MCF 10A (cell line): ENCODE measurements at places on chromosomes 7 and 10.

DNA sequence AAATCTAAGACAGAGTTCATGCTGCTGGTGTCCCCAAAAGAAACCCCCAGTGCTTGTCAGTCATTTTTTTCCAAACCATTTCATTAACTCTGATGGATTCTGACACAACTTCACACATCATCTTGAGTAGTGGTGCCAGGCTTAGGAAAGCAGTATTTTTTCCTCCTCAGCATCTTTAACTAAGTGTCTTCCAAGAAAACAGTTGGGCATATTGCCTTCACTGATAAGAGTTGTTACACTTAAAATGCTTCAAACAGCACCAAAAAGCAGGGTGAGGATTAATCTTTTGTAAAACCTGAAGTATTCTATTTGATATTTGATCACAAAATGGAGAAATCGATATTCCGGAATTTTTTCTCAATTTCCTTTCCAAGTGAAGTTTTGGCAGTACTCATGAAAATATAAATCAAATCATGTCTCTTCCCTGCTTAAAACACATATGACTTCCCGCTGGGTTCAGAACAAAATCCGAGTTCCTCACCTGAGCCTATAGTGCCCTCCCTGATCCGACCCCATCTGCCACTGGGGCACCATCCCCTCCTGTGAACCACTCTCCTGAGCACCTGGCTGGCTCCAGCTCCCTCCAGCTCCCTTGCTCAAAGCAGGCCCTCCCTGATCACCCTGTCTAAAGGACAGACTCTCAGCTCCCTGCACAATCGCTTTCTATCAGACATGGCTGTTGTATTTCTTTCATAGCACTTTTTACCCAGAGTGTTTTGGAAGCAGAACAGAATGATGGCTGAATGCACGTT lies 61.6 kb downstream of the CYTH3 start:
- no peak overlapping the region for H3K27ac ChIP-seq
- H3K27me3 ChIP-seq: no peaks in the 10 kb centered on the region
- H3K4me1 ChIP-seq: no peaks in the 10 kb centered on the region

- H3K4me1 ChIP-seq: peaks cover 7% of the 10 kb centered on the region
- H3K36me3 ChIP-seq: peaks cover 6% of the 10 kb centered on the region
- H3K4me3 ChIP-seq: no peak overlapping the region
Observed at GRCh38 chr10:576130-576465, 113.4 kb downstream of the DIP2C start.

DNA sequence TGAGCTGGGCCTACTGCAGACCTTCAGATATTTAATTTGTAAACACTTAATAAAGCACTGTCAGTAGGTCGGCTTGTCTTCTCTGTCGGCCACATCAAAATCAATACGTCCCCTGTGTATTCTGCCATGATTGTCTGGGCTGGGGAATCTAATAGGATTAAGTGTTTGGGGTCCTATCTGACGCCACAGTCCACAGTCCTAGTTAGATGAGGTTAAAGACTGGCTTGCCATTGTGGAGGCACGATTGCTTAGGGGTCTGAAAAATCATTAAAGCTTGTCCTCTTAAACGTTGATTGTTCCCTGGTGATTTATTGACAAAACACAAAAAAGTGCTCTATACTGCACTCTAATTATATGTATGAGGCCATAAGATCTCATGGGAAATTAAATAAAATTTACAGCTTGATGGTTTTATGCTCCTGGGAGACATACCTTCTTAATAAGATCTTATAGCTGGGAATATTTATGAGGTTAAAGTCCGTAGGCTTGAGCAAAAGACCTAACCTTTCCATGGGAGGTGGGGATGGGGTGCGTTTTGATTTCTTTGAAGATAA lies 650.3 kb upstream of the GALNT17 start:
- no peak overlapping the region for H3K4me3 ChIP-seq
- H3K27me3 ChIP-seq: no peaks in the 10 kb centered on the region
- no peaks in the 10 kb centered on the region for H3K4me1 ChIP-seq
- peaks cover 6% of the 10 kb centered on the region for H3K36me3 ChIP-seq

- H3K36me3 ChIP-seq: no peaks in the 10 kb centered on the region
- no peaks in the 10 kb centered on the region for H3K27me3 ChIP-seq
Observed at GRCh38 chr7:130419658-130420057, 21.2 kb downstream of the CEP41 start.

DNA sequence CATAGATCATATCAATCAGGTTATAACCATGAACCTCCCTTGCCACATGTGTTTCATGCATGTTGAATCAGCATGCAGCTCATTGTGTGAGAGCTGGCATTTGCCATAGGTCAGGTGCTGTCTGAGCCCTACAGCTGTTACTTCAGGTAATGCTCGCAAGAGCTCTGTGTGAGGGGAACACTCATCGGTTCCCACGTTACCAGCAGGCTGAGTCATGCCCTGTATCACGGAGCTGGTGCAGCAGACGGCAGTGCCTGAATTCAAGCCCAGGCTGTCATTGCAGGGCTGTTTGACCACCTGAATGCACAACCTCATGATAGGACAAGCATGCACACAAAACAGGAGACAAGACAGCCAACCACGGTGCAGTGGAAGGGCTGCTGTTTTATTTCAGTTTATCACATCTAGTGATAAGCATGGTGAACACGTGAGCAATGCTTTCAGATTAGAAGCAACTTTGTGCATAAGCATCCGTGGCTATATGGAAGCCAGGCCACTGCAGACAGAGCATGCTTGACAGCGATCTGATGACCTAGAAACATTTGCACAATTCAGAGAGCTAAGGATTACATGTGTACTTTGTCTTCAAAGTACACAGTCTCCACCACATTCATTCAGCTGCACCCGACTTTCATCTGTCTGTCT lies 56.4 kb upstream of the PFKP start:
- H3K27me3 ChIP-seq: peaks cover 100% of the 10 kb centered on the region
- DNase-seq: peak; percentile 26
- no peaks in the 10 kb centered on the region for H3K4me1 ChIP-seq
- no peaks in the 10 kb centered on the region for H3K36me3 ChIP-seq
- H3K4me3 ChIP-seq: no peak overlapping the region
- no peak overlapping the region for H3K27ac ChIP-seq

GRCh38 chr10:116697816-116698215 lies 44.5 kb downstream of the HSPA12A start:
- H3K27me3 ChIP-seq: no peaks in the 10 kb centered on the region
- H3K27ac ChIP-seq: no peak overlapping the region
- peaks cover 15% of the 10 kb centered on the region for H3K36me3 ChIP-seq

- no peaks in the 10 kb centered on the region for H3K36me3 ChIP-seq
- H3K4me3 ChIP-seq: no peak overlapping the region
- peaks cover 35% of the 10 kb centered on the region for H3K27me3 ChIP-seq
- H3K27ac ChIP-seq: no peak overlapping the region
- DNase-seq: peak; percentile 80
Observed at GRCh38 chr10:43679509-43679908, 30.8 kb upstream of the ZNF32 start.

DNA sequence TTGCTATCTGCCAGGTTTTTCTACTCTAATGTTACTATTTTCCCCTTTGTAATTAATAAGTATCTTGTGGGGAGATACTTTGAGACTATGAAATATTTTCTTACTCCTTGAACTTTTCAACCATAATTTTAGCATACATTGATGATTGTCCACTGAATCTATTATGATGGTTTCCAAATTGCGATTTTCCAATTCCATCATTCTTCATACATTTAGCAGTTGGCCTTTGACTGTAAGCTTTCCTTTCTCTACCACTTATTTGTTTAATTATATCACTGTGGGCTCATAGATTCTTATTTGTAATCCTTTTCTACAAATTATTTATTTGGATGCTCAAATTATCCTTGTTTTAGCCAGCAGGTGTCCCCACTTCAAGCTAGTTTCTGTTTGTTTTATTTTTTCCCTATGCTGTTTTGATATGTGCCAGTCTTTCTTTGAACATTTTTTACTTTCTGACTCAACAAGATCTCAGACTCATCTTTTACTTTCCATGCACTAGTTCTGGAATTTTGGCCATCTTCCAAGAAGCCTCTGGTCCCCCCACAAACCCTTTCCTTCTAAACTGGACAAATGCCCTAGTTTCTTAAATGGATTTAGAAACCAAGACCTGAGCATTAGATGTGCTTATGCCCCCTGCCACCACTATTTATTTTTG lies 11.4 kb upstream of the MRPS16 start:
- H3K4me3 ChIP-seq: no peak overlapping the region
- peaks cover 16% of the 10 kb centered on the region for H3K4me1 ChIP-seq
- peak; percentile 38 for DNase-seq
- no peaks in the 10 kb centered on the region for H3K36me3 ChIP-seq

DNA sequence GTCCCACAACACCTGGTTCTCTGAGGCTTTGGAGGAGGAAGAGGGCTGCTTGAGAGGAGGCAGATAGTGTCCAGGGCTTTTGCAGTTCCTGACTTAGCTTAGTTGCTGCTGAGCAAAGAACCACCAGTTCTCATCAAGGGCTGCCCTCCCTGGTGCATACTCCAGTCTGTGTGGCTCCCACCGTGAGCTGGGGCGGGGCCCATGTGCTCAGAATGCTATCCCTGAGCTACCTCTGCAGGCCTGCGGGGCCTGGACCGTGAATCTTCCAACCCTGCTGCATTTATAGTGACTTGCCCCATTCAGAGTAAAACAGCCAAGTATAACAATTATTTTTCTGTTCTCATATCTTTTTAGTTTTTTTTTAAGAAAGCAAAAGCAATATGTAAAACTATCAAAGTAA lies 49.2 kb downstream of the TACR2 start:
- H3K4me1 ChIP-seq: peaks cover 23% of the 10 kb centered on the region
- peaks cover 83% of the 10 kb centered on the region for H3K36me3 ChIP-seq
- H3K27me3 ChIP-seq: no peaks in the 10 kb centered on the region
- DNase-seq: no peak
- no peak overlapping the region for H3K27ac ChIP-seq

GRCh38 chr7:51607447-51607846 lies 290.8 kb upstream of the COBL start:
- DNase-seq: no peak
- no peaks in the 10 kb centered on the region for H3K36me3 ChIP-seq
- H3K4me3 ChIP-seq: no peak overlapping the region
- no peak overlapping the region for H3K27ac ChIP-seq

- no peaks in the 10 kb centered on the region for H3K36me3 ChIP-seq
- no peaks in the 10 kb centered on the region for H3K27me3 ChIP-seq
- no peak for DNase-seq
Observed at GRCh38 chr7:71793251-71793650, 618.9 kb downstream of the CALN1 start.

- no peak for DNase-seq
- H3K36me3 ChIP-seq: peaks cover 4% of the 10 kb centered on the region
- no peak overlapping the region for H3K4me3 ChIP-seq
- H3K4me1 ChIP-seq: no peaks in the 10 kb centered on the region
- no peaks in the 10 kb centered on the region for H3K27me3 ChIP-seq
Observed at GRCh38 chr7:1062296-1063294, 18.2 kb downstream of the GPR146 start.

- H3K36me3 ChIP-seq: peaks cover 7% of the 10 kb centered on the region
- H3K27me3 ChIP-seq: no peaks in the 10 kb centered on the region
- peak overlapping the region; percentile 89 for H3K27ac ChIP-seq
Observed at GRCh38 chr10:65571011-65571570, 1354.7 kb upstream of the LRRTM3 start.

GRCh38 chr7:19113855-19114550 lies 3.4 kb downstream of the TWIST1 start:
- H3K36me3 ChIP-seq: peaks cover 45% of the 10 kb centered on the region
- H3K4me1 ChIP-seq: peaks cover 6% of the 10 kb centered on the region
- peak overlapping the region; percentile 97 for H3K4me3 ChIP-seq
- H3K27me3 ChIP-seq: no peaks in the 10 kb centered on the region
- peak overlapping the region; percentile 78 for H3K27ac ChIP-seq
- peak; percentile 29 for DNase-seq

- peak; percentile 56 for DNase-seq
- peaks cover 54% of the 10 kb centered on the region for H3K36me3 ChIP-seq
- H3K4me1 ChIP-seq: peaks cover 24% of the 10 kb centered on the region
- H3K4me3 ChIP-seq: peak overlapping the region; percentile 79
- peak overlapping the region; percentile 92 for H3K27ac ChIP-seq
Observed at GRCh38 chr10:75211007-75211691, 553 bp downstream of the VDAC2 start.

DNA sequence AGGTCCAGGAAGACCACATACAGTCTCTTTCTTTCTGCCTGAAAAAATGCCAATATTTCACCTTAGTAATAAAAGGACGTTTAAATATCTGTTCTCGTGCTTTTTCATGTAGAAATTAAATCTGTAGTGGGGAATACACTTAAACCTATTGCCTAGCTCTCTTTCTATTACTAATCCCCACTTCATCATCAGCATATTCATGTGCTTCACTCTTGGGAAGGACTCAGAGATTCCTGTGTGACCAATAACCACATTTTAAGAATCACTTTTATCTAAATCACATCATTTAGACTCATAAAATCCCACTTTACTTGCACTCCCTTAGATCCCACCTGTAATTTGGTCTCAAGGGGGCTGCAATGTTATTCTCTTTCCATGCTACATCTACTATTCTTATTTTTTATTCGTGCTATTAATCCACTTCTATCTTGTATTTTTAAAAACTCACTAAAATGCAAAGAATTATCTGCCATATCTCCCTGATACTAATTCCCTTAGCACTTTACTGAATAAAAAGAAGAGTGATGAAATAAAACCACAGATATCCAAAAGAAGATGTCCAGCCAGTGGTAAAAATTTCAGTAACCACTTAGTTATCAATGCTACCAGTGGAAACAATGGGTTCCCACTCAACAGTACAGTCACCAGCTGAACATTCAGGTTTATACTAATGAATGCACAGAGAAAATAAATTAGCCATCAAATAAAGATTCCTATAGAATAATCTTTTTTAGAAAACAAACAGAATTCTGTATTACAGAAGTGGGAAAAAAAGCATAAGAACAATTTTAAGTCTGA lies 102.1 kb downstream of the PPP1R17 start:
- no peak overlapping the region for H3K27ac ChIP-seq
- H3K4me1 ChIP-seq: no peaks in the 10 kb centered on the region
- H3K36me3 ChIP-seq: no peaks in the 10 kb centered on the region
- no peak for DNase-seq

GRCh38 chr7:85510287-85510686 lies 323.4 kb upstream of the SEMA3D start:
- H3K36me3 ChIP-seq: no peaks in the 10 kb centered on the region
- no peak overlapping the region for H3K4me3 ChIP-seq
- H3K4me1 ChIP-seq: no peaks in the 10 kb centered on the region
- no peak for DNase-seq

GRCh38 chr10:35339942-35340341 lies 3.6 kb downstream of the CCNY start:
- H3K4me3 ChIP-seq: no peak overlapping the region
- H3K36me3 ChIP-seq: peaks cover 7% of the 10 kb centered on the region
- no peaks in the 10 kb centered on the region for H3K27me3 ChIP-seq
- H3K4me1 ChIP-seq: peaks cover 36% of the 10 kb centered on the region
- DNase-seq: peak; percentile 34

- H3K36me3 ChIP-seq: no peaks in the 10 kb centered on the region
- H3K4me1 ChIP-seq: peaks cover 8% of the 10 kb centered on the region
- H3K27me3 ChIP-seq: no peaks in the 10 kb centered on the region
- no peak overlapping the region for H3K4me3 ChIP-seq
- H3K27ac ChIP-seq: no peak overlapping the region
Observed at GRCh38 chr10:77479586-77479985, 158.0 kb downstream of the KCNMA1 start.

GRCh38 chr10:95547197-95547596 lies 14.0 kb downstream of the SORBS1 start:
- H3K27me3 ChIP-seq: no peaks in the 10 kb centered on the region
- no peaks in the 10 kb centered on the region for H3K36me3 ChIP-seq
- H3K27ac ChIP-seq: no peak overlapping the region
- no peaks in the 10 kb centered on the region for H3K4me1 ChIP-seq
- no peak for DNase-seq
